ENCODE measurements at places on chromosomes 5 and 9. TPM values are rescaled to one million over a fixed set of nuclear protein-coding genes. Genes with fewer than 3 reads are reported as not detected.

- no peak for DNase-seq
Measured at GRCh38 chr5:1743769-1744085, 55.9 kb downstream of the MRPL36 start.

DNA sequence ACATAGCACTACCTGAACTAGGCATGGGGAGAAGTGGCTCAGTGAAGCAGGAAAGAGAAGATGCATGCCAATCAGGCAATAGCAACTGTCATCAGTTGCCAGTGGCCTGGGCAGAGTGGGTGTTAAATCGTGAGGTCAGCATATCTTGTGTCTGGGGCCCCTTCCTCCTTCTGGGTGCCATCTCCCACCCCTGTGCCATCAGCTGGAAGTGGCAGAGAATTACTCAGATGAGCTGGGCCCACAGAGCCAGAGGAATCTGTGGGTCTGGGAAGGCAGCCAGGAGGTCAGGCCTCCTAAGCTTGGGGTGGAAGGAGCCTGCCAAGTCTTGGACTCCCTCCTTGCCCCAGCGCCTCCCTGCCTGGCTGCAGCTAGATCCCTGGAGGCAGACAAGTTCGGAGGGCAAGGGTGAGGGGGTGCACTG lies 66.5 kb downstream of the GALNT12 start:
- peak; percentile 38 for DNase-seq

DNA sequence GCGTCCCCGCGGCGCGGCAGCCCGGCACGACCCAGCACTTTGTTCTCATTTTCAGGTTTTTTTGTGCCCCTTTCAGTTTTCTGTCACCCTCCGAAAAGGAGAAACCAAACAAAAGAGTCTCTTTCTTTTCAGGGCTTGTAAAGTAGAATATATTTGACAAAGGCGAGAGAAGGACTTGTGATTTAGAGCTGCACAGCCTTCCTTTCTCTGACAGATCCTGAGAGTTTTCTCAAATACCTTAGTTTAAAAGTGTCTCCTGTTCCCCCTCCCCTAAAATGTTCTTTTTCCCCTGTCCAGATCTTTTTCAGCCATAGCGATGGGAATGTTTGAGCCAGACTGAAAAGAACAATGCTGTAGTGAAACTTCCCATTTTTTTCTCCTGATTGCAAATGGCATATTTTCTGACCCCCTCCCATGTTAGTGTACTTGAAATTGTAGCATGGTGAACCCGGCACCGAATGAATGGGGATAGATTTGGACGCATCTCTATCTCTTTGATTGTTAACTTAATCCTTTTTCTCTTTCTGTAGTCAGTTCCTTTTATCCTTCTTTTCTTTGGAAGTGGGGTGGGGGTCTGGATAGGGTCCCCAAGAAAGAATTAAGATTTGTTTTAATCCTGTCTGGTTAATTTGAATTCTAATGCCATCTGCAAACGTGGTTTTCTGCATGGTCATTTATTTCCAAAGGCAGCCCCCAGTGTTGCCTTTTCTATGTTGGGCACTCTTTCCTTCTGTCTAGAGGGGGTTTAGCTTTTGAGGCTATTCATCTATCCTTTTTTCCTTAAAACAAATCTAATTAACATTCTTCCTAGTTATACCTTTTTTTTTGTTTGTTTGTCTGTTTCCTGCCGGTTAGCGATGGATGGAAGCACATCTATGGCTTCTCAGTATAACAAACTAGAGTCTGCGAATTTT lies 2.2 kb downstream of the ZSWIM6 start:
- no peak for DNase-seq

DNA sequence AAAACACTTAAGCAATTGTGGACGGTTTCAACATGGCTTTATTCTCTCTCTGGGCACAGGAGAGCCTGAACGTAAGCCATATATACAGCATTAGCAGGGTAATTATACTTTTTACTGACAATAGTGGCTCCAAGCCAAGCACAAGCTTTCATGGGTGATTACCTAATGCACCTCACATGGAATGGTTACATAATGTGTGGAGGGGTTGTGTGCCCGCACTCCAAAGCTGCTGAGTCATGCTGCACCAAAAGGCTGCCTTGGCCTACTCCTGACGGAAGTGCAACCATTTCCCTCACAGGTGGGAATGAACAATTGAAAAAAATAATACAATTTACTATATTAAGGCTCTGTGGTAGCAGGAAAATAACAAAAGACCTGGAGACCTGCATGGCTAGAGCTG lies 86.5 kb upstream of the ATP10B start:
- no peak for DNase-seq

DNA sequence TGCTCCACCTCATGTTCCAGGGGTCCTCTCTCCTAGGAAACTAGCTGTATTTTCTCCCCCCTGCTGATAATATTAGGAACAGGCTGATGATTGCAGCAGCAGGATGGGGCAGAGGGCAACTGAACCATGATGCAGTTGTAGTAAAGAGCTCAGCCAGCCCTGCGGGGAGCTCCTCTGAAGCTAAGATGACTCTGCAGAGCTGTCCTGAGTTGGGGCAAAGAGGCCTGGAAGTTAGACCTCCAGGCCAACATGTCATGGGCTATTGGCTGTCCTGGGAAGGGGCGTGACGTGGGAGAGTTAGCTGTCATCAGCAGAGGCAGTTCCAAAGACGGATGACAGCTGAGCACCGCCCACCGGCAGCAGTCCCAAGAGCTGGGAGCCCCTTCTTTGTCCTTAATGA lies 6.6 kb upstream of the FBP1 start:
- no peak for DNase-seq

- peak; percentile 43 for DNase-seq
Measured at GRCh38 chr5:103929338-103930013, 366.9 kb upstream of the NUDT12 start.

- no peak for DNase-seq
Measured at GRCh38 chr5:41503310-41503709, 7.1 kb downstream of the PLCXD3 start.

GRCh38 chr9:135485385-135485784 lies 5.8 kb downstream of the PPP1R26 start:
- no peak for DNase-seq

The HAVCR1 gene
- not detected for total RNA-seq

The TOR1B gene
- 18.7 TPM for total RNA-seq

The CCDC112 gene
- 7.4 TPM for total RNA-seq

The FAM200C gene
- total RNA-seq, result 4.9 TPM

The TTLL11 gene
- total RNA-seq, result 4.8 TPM

The GPX3 gene
- total RNA-seq, result 126 TPM

The TMC1 gene
- not detected for total RNA-seq

The GDF9 gene
- under 0.01 TPM for total RNA-seq

The CCDC180 gene
- total RNA-seq, result 2.5 TPM

The MINAR2 gene
- not detected for total RNA-seq

The PITX1 gene
- 3.1 TPM for total RNA-seq
